ENCODE measurements at places on chromosomes 16 and 17. TPM values are rescaled to one million over a fixed set of nuclear protein-coding genes. Genes with fewer than 3 reads are reported as not detected.

- ATAC-seq, result peak; percentile 10
Observed at GRCh38 chr17:81518785-81519283, 6.2 kb upstream of the ACTG1 start.

DNA sequence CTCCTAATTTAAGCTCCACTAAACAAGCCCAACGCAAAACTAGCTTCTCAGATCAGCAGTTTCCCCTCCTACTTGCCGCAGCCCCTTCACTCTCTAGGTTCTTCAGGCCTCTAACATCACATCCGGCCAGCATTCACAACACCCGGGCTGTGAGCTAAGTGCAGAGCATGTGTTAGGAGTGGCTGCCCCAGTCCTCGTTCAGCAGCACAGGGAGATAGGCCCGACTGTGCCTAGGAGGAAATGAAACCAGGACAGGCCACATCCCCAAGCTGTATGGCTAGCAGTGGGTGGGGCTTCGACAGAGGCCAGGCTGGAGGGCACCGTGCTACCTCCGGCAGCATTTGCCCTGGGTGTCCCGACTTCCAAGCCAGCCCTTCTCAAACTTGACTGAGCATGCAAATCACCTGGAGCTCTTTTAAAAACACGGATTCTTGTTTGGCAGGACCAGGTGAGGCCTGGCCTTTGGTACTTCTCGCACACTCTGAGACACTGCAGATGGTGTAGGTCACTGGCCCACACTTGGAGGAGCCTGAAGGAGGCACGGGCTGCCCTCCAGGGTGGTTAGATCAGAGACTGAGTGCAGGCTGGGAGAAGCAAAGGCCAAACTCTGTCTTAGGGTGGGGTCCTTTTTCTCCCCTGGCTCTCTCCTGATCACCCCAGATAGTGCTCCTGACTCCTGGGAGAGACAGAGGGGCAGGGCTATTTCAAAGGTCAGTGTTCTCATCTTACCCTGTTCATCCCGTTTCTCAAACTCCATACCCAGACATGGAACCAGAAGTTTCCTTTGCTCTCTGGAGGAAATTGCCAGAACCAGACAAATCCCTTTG lies 202.0 kb downstream of the C16orf78 start:
- ATAC-seq, result peak; percentile 72

GRCh38 chr16:17211797-17212196 lies 259.0 kb downstream of the XYLT1 start:
- peak; percentile 25 for ATAC-seq

GRCh38 chr16:49706620-49707355 lies 149.1 kb downstream of the ZNF423 start:
- no peak for ATAC-seq

DNA sequence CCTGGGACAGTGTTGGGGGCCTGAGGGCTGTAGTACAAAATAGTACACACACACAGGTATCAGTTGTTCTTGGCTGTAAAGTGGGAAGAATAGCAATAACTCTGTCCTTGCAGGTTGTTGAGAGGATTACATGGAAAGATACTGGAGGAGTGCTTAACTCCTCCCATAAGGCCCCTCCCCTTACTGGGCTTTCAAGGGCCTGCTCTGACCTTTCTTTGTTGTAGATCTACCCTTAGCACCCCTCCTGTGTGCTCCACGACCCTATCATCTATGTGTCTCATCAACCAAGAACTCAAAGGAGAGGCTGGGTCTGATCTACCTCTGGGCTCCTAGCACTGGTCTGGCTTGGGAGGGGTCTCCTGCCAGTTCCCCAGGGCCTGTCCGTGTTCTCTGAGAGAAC lies 8.3 kb upstream of the EDC4 start:
- no peak for ATAC-seq

DNA sequence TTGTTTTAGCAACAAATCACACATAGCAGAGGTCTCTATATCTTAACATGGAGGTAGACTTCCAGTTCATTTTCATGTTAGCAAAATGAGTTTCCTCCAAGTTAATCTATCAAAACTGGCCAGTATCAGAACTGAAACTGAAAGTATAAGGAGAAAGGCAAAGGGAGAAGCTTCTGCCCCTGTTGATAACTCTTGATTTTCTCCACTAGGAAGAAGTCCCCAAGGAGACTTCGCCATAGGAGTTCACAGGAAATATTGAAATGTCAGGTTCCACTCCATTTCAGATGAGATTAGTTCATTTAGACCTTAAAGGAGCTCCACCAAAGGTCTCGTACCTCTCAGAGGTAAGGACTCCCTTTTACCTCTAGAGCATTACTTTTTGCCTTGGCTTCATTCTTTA lies 1.2 kb upstream of the OGFOD3 start:
- ATAC-seq, result no peak

DNA sequence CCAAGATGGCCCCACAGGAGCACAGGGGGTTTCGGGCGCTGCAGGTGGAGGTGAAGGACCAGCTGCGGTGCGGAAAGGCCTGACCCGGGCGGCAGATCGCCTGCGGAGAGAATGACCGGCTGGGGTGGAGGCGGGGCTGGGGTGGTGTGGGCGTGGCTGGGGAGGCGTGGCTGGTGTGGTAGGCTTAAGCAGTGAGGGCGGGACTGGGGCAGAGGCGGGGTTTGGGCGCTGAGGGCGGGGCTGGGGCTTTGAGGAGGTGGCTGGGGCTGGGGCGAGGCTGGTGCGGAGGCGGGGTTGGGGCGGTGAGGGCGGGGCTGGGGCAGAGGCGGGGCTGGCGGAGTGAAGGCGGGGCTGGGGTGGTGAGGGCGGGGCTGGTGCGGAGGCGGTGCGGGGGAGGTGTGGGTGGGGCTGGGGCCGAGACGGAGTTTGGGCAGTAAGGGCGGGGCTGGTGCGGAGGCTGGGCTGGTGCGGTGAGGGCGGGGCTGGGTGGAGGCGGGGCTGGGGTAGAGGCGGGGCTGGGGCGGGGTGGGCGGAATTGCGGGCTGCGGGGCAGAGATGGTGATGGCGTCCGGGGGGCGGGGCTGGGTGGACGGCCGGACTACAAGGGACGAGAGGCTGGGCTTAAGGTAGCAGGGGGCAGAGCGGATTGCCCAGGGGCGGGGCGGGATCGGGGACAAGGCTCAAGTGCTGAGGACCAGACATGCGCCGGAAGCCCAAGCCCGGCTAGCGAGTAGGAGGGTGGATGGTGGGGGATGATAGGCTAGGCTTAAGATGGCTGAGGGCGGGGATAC lies 9.9 kb upstream of the GSDMA start:
- peak; percentile 94 for ATAC-seq

DNA sequence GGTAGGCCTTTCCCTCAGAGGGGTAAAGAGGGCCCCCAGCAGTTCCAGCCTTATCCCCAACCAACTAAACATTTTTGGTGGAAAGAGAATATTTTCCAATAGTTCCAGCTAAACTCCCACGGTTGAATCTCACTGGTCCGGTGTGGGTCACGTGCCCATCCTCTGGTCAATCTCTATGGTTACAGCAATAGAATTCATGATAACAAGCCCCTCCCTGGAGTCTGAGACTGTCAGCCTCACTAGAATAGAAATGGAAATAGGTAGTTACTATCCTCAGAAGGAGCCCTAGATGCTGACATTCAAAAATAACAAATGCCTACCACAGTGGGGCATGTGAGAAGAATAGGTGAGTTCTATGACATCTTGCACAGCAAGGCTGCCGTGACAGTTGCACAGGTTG lies 37.5 kb upstream of the LITAF start:
- no peak for ATAC-seq

GRCh38 chr16:67184453-67184994 lies 761 bp upstream of the MATCAP1 start:
- peak; percentile 39 for ATAC-seq

- no peak for ATAC-seq
Observed at GRCh38 chr16:77585379-77586251, 136.7 kb upstream of the NUDT7 start.

GRCh38 chr17:9868552-9868951 lies 36.5 kb downstream of the RCVRN start:
- ATAC-seq, result peak; percentile 62

GRCh38 chr17:34763728-34764665 lies 184.6 kb downstream of the TMEM132E start:
- ATAC-seq, result peak; percentile 94

GRCh38 chr16:86477642-86478041 lies 32.7 kb upstream of the FOXF1 start:
- ATAC-seq, result peak; percentile 38

DNA sequence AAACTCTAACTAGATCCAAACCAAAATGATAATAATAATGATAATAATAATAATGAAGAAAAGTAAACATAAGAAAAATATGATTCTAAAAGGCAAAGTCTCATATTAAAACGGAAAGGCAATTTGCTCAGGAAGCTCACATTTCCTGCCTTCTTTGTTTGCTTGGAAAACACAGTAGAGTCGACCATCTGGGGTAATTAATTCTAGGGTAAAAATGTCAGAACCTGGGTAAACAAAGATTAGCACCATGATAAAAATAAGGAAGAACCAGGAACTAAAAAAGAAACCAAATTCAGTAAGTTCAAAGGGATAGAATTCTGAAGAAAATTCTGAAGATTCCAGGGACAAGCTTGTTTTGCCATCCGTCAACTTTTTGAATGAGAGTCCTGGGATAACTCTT lies 16.2 kb downstream of the KRABD2 start:
- ATAC-seq, result no peak

The NGFR gene
- total RNA-seq, result 122 TPM

The TP53TG3D gene
- 0.27 TPM for total RNA-seq

The CLDN6 gene
- total RNA-seq, result 4.7 TPM

The GDPD1 gene
- 21.4 TPM for total RNA-seq

Measured in motor neuron (in vitro differentiated cells).